ENCODE measurements at places on chromosomes 12 and 14.

- DNase-seq: no peak
These were observed 125.3 kb downstream of the SLC15A4 start for GRCh38 chr12:128698301-128698972.

- no peak for DNase-seq
These were observed 248.8 kb downstream of the ANO6 start for GRCh38 chr12:45464699-45465098.

DNA sequence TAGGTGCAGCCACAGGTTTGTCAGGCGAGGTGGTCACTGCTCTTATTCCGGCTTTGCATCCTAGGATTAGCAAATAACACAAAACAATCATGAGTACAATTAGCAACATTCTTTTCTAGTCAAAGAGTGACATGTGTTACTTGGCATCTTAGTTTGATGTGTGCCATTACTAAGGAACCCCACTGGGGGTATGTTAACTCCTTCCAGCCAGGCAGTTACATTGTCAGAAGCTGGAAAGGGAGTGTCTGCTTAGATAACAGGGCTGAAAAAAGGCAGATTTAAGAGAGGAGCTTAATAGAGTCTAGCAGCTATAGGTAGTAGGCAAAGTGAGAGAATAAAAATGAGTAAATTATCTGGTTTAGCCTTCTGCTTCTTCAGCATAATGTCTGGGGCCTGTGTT lies 30.5 kb upstream of the METAP2 start:
- peak; percentile 18 for DNase-seq

- DNase-seq: no peak
These were observed 17.3 kb downstream of the EPYC start for GRCh38 chr12:90987520-90987919.

- no peak for DNase-seq
These were observed 47.1 kb downstream of the GIT2 start for GRCh38 chr12:109949089-109949488.

DNA sequence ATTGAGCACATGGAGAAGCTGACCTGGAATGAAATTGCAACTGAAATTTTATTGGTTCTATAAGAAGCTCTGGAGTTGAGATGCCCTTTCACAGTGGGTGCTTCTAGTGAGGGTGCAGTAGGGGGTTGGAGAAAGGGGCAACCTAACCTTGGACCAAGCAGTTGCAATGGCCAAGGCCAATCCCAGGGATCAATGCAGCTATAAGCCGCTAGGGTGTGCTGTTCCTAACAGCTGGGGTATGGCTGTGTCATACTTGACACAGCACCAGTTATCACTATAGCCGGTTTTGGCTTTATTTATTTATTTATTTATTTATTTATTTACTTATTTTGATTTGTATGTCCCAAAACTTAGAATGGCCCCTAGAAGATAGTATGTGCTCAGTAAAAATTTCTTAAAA lies 505.9 kb downstream of the FLRT2 start:
- peak; percentile 52 for DNase-seq

- DNase-seq: no peak
These were observed 12.5 kb upstream of the GLIPR1L2 start for GRCh38 chr12:75378354-75378753.

- peak; percentile 81 for DNase-seq
These were observed 499 bp downstream of the TOGARAM1 start for GRCh38 chr14:44962334-44963043.

DNA sequence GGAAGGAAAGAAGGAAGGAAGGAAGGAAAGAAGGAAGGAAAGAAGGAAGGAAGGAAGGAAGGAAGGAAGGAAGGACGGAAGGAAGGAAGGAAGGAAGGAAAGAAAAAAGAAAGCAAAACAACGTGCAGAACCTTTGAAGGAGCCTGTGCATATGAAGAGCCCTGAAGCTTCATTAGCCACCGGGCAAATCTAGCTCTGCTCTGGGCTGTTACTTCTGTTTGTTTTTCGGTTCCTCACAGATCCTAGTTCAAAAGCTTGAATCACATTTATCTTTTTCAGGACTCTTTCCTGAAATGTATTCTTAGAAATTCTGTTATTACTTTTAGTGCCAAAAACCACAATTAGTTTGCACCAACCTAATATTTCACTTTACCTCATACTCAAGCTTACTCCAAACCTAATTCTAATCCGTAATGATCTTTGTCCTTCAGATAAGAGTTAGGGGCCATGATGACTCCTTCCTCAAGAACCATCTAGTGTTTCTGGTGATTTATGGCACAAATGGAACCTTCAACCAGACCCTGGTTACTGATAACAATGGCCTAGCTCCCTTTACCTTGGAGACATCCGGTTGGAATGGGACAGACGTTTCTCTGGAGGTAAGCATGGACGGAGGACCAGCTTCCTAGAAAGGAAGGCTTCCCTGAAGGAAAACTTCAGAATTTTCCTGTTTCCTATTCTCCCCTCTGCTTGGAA lies 18.7 kb downstream of the A2ML1 start:
- DNase-seq: no peak

DNA sequence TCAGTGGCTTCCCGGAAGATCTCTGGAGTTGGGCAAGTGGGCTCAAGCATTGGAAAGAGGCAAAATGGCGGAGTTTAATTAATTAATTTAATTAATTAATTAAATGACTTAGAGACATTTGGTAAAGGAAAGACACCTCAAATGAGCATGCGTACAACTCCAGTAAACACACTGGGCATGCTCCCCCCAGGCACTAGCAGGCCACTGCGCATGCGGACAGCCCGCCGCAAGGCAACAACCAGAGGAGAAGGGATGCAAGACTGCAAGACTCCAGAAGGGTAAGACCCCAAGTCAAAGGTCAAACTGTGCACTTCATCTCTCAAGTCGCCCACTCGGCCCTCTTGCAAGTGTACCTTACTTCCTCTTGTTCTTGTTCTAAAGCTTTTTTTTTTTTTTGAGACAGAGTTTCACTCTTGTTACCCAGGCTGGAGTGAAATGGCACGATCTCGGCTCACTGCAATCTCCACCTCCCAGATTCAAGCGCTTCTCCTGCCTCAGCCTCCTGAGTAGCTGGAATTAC lies 57.8 kb upstream of the PSMC1 start:
- no peak for DNase-seq

DNA sequence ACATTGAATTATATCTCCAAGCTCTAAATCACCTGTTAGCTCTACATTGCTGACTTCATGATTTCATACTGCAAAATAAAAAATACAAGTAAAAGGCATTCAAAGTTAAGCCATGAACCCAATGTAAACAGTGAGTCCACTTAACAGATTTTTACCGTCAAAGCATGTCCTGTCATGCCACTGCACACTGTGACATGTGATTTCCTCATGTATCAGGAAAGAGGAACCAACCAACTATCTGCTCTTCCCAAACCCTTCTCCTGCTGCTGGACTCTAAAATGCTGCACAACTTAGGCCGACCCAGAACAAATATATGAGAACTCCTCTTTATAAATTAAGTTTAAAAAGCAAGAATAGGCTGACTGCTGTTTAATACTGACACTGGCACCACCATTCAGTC lies 37.5 kb downstream of the TM7SF3 start:
- DNase-seq: no peak

- no peak for DNase-seq
These were observed 77.9 kb upstream of the SOX5 start for GRCh38 chr12:24027352-24027751.

DNA sequence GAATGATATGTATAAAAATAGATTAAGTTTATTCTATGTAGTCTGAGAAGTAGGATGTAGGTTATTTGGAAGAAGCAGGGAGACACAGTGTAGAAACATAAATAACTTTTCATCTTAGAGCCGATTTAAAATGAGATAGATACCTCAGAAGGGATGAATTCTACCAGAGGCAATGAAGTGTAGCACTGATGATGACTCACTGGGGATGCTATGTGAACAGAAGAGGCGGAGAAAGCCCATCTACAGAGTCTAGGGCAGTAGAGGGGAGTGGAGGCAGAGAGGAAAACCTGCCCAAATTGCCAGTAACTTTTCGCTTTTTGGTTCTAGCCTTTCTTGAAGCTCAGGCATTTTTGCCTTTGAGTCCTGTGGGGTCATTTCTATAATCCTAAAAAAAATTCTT lies 451.8 kb downstream of the ATP23 start:
- DNase-seq: no peak

GRCh38 chr14:62864588-62864987 lies 180.7 kb downstream of the KCNH5 start:
- DNase-seq: no peak

- DNase-seq: no peak
These were observed 607.6 kb upstream of the FLRT2 start for GRCh38 chr14:84922370-84922769.
